Fibroblast of lung (primary cell): ENCODE measurements at places on chromosomes 5 and 9. TPM values are rescaled to one million over a fixed set of nuclear protein-coding genes. Genes with fewer than 3 reads are reported as not detected.
A peak's percentile ranks its signal among the peaks of the same experiment; 100 is the strongest.

- no peaks in the 10 kb centered on the region for H3K27me3 ChIP-seq
- no peaks in the 10 kb centered on the region for H3K4me1 ChIP-seq
- no peak overlapping the region for H3K27ac ChIP-seq
- no peaks in the 10 kb centered on the region for H3K36me3 ChIP-seq
- DNase-seq: no peak
Observed at GRCh38 chr5:118450554-118451332, 537.6 kb downstream of the DTWD2 start.

DNA sequence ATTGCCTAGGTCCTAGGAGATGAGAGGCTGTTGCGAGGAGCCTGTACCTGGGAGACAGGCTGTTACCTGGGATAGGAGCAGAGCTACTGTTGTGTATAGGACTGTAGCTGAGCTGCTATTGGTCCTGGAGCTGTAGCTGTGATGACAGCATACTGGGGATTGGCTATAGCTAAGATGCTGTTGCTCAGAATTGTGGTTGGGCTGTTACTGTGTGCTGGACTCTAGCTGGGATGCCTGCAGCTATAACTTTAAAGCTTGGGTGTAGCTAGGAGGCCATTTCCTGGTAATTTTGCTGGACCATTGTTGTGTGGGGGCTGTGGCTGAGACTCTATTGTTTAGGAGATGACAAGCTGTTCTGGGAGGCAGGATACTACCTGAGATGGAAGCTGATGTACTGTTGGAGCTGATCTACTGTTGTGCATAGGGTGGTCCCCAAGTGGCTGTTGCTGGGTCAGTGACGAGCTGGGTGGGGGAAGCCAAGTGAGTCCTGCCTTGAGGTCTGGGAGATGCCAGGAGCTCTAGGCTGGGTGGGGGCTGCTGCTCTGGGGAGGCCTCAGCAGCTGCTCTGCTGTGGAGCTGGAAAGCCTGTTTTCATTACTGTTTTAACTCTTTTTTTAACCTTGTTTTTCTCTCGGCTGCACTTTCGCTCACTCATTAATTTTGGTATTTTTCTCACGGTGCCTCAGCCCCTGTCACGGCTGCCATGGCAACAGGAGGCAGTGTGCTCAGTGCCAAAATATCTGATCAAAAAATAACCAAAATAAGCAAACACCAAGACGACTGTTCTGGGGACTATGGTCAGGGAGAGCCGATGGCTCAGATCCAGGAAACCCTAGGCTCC is 3.0 kb upstream of the PCDH1 start:
- H3K27me3 ChIP-seq: peaks cover 49% of the 10 kb centered on the region
- H3K27ac ChIP-seq: no peak overlapping the region
- peaks cover 5% of the 10 kb centered on the region for H3K4me1 ChIP-seq
- H3K36me3 ChIP-seq: no peaks in the 10 kb centered on the region
- no peak overlapping the region for H3K4me3 ChIP-seq
- no peak for DNase-seq

DNA sequence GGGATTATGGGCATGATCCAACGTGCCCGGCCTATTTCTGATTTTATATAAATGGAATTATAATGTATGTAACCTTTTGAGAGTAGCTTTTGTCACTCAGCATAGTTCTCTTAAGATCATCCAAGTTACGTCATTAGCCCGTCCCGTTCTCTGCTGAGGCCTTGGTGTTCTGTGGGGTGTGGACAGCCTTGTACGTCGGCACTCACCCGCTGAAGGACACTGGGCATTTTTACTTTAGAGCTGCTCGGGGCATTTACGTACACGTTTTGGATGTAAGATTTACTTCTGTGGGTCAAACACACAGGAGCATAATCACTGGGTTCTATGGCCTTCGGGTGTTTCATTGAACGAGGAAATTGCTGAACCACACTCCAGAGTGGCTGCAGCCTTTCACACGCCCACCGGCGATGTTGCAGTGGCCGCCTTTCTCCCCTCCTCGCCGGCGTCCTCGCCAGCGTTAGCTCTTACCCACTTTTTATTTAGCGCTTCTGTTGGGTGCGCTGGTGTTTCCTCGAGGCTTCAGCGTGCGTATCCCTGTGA is 101.8 kb downstream of the EHMT1 start:
- DNase-seq: no peak
- no peak overlapping the region for H3K27ac ChIP-seq
- no peaks in the 10 kb centered on the region for H3K27me3 ChIP-seq
- peaks cover 10% of the 10 kb centered on the region for H3K36me3 ChIP-seq
- H3K4me3 ChIP-seq: no peak overlapping the region
- no peaks in the 10 kb centered on the region for H3K4me1 ChIP-seq

DNA sequence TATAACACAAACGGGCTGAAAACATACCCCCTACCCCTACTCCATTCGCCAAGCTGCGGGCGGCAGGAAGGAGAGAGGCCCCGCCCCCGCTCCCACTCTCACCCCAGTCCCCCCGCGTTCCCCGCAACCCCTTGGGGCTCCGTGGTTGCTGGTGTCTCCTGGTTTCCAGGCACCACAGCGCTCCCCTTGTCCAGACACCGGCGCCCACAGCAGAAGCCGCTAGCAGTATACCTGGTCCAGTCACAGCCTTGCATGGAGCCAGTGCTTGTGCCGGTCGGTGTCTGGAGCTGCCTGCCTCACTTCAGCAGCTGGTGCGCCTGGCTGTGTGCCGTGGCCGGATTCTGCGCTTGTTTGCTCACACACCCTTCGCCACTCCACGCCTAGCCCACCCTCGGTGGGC is 240.5 kb upstream of the DAB2 start:
- H3K27ac ChIP-seq: no peak overlapping the region
- H3K36me3 ChIP-seq: no peaks in the 10 kb centered on the region
- H3K4me1 ChIP-seq: no peaks in the 10 kb centered on the region
- no peak for DNase-seq
- no peak overlapping the region for H3K4me3 ChIP-seq

Gene PCDHB12
- total RNA-seq: 0.26 and 0.66 TPM in 2 replicates

DNA sequence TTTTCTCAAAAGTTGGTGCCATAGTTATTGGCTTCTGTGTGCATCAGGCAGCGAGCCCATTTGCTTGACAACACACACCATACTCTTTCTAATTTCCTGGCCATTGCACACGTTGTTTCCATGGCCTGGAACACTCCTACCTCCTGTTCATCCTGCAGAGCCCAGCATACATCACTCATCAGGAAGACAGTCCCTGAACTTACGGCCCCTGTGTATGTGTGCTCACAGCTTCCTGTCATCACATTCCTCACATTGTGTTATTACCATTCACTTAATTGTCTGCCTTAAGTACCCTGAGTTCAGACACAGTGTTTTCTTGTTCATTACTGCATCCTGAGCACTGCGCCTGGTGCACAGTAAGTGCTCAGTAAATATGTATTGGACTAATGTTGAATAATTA is 355.9 kb downstream of the PRELID2 start:
- H3K27ac ChIP-seq: no peak overlapping the region
- H3K36me3 ChIP-seq: no peaks in the 10 kb centered on the region
- H3K27me3 ChIP-seq: no peaks in the 10 kb centered on the region
- peaks cover 21% of the 10 kb centered on the region for H3K4me1 ChIP-seq
- no peak overlapping the region for H3K4me3 ChIP-seq
- DNase-seq: no peak

Gene STPG3
- not detected in 2 replicates for total RNA-seq

Gene SCGB3A1
- not detected in 2 replicates for total RNA-seq

- DNase-seq: no peak
- no peaks in the 10 kb centered on the region for H3K36me3 ChIP-seq
- no peak overlapping the region for H3K4me3 ChIP-seq
- H3K4me1 ChIP-seq: no peaks in the 10 kb centered on the region
- no peak overlapping the region for H3K27ac ChIP-seq
Observed at GRCh38 chr5:145967296-145967695, 30.9 kb downstream of the SH3RF2 start.

Gene HSPA9
- total RNA-seq: 482 and 522 TPM in 2 replicates

DNA sequence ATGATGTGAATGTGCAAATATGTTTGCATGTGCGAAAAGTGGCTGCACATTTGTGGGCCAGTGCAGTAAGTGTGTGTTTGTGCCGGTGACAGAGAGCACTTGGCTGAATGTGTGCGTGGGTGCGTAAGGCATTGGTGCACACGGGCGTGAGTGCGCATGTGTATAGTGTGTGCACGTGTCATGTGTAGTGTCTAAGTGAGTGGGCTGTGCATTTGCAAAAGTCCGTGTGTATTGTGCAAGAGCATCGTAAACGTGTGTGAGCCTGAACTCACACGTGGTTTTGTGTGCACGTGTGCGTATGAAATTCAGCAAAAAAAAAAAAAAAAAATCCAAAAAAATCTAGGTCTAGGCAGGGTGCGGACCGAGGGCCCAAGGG is 6.5 kb upstream of the EBF1 start:
- no peaks in the 10 kb centered on the region for H3K36me3 ChIP-seq
- DNase-seq: peak; percentile 45
- H3K27ac ChIP-seq: no peak overlapping the region
- peaks cover 21% of the 10 kb centered on the region for H3K27me3 ChIP-seq
- H3K4me1 ChIP-seq: peaks cover 3% of the 10 kb centered on the region

GRCh38 chr5:153746440-153746839 is 256.0 kb downstream of the GRIA1 start:
- no peaks in the 10 kb centered on the region for H3K36me3 ChIP-seq
- H3K4me1 ChIP-seq: no peaks in the 10 kb centered on the region
- H3K27ac ChIP-seq: no peak overlapping the region

DNA sequence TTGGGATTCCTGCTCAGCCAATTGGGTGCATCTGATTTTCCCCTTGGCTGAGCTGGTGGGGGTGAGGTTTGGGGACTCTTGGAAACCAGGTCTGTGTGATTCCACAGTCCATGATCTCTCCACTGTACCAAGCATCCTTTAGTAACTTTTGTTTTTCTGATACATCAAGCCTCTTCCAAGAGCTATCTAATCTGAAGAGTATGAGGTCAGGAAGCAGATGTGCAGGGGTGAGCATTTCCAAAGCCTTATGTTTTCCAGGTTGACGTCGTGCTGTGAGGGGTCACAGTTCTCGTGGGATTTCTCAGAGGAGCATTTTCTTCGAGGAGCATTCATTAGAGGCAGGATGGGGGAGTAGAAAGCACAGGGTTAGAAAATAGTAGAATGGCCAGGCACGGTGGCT is 95.3 kb downstream of the KLF4 start:
- H3K36me3 ChIP-seq: no peaks in the 10 kb centered on the region
- H3K27me3 ChIP-seq: peaks cover 4% of the 10 kb centered on the region
- H3K27ac ChIP-seq: no peak overlapping the region
- no peak overlapping the region for H3K4me3 ChIP-seq
- no peaks in the 10 kb centered on the region for H3K4me1 ChIP-seq

Gene FOXI1
- not detected in 2 replicates for total RNA-seq

Gene ADAMTS6
- total RNA-seq: 45.2 and 48.3 TPM in 2 replicates

Gene CEL
- under 0.01 and 0.33 TPM in 2 replicates for total RNA-seq

GRCh38 chr9:88974641-88975040 is 16.6 kb upstream of the S1PR3 start:
- no peak overlapping the region for H3K4me3 ChIP-seq
- H3K27me3 ChIP-seq: peaks cover 3% of the 10 kb centered on the region
- no peak for DNase-seq
- no peaks in the 10 kb centered on the region for H3K36me3 ChIP-seq
- no peaks in the 10 kb centered on the region for H3K4me1 ChIP-seq

- no peak overlapping the region for H3K27ac ChIP-seq
- H3K4me1 ChIP-seq: no peaks in the 10 kb centered on the region
- H3K27me3 ChIP-seq: no peaks in the 10 kb centered on the region
- no peaks in the 10 kb centered on the region for H3K36me3 ChIP-seq
- DNase-seq: no peak
Observed at GRCh38 chr9:90251316-90251715, 391.3 kb downstream of the DIRAS2 start.

GRCh38 chr9:135888126-135888765 is 19.1 kb downstream of the CAMSAP1 start:
- no peaks in the 10 kb centered on the region for H3K36me3 ChIP-seq
- no peaks in the 10 kb centered on the region for H3K27me3 ChIP-seq
- no peak overlapping the region for H3K27ac ChIP-seq
- no peak for DNase-seq
- H3K4me3 ChIP-seq: no peak overlapping the region

DNA sequence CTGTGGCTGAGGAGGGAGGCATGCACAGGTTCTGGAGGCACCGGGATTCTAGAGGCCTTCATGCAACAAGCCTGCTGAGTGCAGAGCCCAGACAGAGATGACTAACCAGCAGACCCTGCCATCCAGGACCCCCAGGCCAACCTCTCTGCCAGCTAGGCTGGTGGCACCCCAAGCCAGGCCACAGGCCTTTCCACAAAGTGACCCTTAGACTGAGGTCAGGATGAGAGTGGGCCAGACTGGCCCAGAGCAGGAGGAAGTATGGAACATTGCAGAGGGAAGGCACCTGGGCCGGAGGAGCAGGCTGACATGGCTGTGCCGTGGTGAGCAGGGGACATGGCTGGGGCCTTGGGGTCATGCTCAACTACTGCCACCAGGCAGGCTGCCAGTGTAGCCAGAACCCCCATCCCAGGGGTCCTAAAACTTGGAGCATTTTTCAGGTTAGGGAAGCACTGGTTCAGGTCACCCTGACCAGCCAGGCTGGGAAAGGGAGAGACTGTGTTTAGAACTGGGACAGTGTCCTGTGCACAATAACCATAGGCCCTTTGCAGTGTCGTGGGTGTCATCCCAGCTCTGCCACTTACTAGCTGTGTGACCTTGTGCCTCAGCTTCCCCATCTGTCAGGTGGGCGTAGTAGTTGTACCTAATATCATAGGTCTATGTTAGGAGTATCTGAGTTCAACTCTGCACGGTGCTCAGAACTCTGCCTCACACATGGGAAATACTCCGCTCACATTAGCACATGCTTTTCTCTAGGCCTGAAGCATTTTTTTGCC is 17.3 kb downstream of the TCF7 start:
- no peaks in the 10 kb centered on the region for H3K4me1 ChIP-seq
- no peak overlapping the region for H3K27ac ChIP-seq
- no peak for DNase-seq
- no peak overlapping the region for H3K4me3 ChIP-seq

DNA sequence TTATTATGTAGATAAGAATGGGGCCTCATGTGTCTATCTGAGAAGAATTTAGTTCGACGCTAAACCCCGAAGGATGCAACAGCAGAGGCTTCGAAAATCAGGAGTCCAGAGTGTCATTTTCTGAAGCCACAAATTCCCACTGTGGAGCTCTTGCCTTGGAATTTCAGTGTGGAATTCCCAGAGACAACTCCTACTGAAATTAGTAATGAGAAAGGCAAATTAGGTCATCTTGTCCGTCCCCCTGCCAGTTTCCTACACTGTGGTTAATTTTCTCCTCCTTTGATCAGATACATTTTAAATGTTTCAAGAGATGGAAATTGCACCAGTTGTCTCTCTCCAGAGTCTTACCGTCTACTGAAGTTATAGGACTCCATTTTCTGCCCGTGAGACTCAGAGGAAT is 633.6 kb downstream of the BNC2 start:
- no peak overlapping the region for H3K4me3 ChIP-seq
- H3K27me3 ChIP-seq: no peaks in the 10 kb centered on the region
- H3K4me1 ChIP-seq: peaks cover 14% of the 10 kb centered on the region
- no peaks in the 10 kb centered on the region for H3K36me3 ChIP-seq
- no peak overlapping the region for H3K27ac ChIP-seq
- DNase-seq: no peak
